Urinary bladder (tissue), 4 donors: ENCODE measurements at places on chromosomes 11 and 22. TPM values are rescaled to one million over a fixed set of nuclear protein-coding genes. Genes with fewer than 3 reads are reported as not detected.

DNA sequence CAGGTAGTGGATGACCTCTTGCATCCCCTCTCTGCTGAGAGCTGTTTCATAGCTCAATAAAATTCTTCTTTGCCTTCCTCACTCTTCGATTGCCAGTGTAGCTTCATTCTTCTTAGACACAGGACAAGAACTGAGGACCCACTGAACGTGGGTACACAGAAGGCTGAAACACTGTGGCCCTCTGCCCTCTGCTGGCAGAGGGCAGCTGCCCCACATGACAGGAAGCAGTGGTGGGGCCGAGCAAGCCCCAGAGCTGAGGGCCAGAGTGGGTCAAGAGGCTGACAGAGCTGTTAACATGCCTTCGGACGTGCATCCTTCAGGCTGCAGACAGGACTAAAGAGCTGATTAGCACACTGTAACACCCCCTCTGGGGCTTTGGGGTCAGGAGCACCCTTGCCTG is 15.6 kb downstream of the SMC1B start:
- no peak for DNase-seq

DNA sequence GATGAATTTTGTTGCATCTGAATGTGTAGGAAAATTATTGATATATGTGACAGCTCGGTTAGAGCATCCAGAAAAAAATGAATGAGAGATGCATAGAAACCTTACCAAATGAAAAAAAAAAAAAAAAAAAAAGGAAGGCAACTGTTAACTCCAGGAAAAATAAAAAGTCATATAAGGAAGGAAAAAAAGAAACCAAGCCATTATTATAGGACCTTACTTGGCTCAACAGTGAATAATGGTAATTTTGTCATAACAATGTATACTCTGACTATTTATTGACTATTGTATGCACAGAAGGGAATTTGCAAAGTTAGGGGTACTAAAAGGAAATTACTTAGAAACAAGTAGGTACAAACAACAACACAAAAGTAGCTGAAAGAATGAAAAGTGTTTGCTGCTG is 2.0 kb downstream of the DHCR7 start:
- DNase-seq: no peak

DNA sequence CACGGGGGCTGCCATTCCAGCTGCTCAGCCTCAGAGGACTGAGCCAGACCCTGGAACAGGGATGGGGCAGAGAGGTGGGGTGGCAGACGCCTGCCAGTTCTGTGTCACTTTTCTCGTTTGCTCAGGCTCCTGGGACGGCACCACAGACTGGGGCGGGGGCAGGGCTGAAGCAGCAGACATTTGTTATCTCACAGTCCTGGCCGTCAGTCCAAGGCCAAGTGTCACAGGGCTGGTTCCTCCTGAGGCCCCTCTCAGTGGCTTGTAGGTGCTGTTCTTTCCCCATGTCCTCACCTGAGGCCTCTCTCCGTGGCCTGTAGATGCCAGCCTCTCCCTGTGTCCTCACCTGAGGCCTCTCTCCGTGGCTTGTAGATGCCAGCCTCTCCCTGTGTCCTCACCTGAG is 24.7 kb downstream of the TPCN2 start:
- no peak for DNase-seq

DNA sequence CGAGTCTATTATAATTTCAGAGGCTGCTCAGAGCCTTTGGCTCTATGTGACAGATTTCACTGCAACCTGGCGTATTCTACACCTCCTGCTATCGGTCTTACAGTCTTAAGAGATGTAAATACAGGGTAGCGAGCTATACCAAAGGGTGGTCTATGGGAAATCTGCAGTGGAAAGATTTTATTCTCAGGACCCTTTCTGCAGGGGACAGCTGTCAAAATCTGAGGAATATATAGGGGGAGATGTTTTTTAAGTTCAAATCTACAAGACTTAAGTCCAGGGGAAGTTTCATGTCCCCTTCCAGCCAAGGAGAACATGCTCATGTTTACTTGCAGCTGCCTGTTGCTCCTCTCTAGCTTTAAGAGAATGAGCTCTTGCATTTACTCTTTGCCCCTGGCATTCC is 62.7 kb downstream of the MICAL2 start:
- DNase-seq: no peak

DNA sequence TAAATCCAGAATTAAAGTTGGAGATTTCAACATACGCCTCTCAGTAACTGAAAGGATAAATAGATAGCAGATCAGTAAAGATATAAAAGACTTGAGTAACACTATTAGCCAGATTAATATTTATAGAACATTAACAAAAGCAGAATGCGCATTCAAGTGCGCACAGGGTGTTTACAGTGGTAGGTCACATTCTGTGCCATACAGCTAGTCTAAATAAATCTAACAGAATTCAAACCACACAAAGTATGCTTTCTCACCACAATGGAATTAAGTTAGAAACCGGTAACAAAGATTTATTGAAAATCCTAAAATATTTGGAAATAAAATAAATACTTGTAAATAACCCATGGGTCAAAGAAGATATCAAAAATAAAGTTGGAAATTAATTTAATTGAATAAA is 341.0 kb downstream of the DYNC2H1 start:
- no peak for DNase-seq

DNA sequence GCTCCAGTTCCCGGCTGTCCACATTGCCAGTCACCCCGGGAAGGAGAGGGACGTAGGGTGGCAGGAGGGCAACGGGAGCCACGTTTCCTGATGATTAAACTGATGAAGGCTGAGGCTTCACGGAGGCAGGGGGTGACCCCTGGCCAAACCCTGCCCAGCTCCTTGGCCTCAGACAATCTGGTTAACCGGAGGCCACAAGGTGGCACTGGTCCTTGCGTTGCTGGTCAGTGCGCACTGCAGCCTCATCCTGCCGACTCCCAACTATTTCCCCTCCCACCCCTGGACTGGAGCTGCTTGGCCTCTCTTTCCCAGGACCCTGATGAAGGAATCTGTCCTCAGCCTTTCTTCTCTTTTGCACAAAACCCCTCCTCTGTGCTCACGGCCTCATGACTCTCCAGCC is 75.3 kb downstream of the PDE2A start:
- no peak for DNase-seq

Gene APOL5
- total RNA-seq: 1.4 TPM

Gene MMP8
- total RNA-seq: 1.3 TPM
